ENCODE measurements at places on chromosomes 7 and 10. TPM values are rescaled to one million over a fixed set of nuclear protein-coding genes. Genes with fewer than 3 reads are reported as not detected.
A peak's percentile ranks its signal among the peaks of the same experiment; 100 is the strongest.

DNA sequence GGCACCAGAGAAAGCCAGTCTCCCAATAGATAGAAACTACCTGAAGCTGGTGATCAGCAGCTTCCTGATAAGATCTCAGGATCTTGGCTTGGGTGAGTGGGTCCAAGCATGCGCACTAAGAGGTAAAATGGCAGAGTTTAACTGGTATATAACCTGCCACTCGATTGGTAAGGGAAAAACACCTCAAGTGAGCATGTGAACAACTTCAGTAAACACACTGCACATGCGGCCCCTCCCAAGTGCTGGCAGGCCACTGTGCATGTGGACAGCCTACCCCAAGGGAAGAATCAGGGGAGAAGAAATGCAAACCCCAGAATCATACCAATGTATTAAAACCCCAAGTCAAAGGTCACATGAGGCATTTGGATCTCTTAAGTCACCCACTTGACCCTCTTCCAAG lies 17.7 kb upstream of the PON1 start:
- no peak overlapping the region for H3K27ac ChIP-seq
- DNase-seq = no peak
- H3K27me3 ChIP-seq = no peaks in the 10 kb centered on the region
- no peaks in the 10 kb centered on the region for H3K4me1 ChIP-seq
- H3K4me3 ChIP-seq = no peak overlapping the region
- H3K36me3 ChIP-seq = no peaks in the 10 kb centered on the region

- H3K4me1 ChIP-seq = no peaks in the 10 kb centered on the region
- H3K36me3 ChIP-seq = no peaks in the 10 kb centered on the region
- DNase-seq = no peak
- H3K4me3 ChIP-seq = no peak overlapping the region
- H3K27ac ChIP-seq = no peak overlapping the region
Measured at GRCh38 chr7:15495170-15495569, 66.6 kb downstream of the AGMO start.

DNA sequence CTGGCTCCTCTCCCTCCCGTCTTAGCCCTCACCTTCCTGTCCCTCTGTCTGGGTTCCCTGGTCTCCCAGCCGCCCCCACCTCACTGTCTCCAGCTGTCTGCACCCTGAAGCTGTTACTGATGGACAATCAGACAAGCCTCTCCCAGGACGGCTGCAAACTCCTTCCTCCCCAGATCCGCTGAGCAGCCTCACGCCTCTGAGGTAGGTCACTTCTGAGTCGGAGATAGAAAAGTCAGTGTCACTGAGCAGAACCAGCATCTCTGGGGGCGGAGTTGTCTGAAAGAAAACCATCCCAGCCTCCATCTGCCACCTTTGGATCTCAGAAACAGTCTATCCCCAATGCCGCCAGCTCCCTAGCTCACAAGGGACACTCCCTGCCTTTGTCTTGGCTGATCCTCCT lies 27.4 kb downstream of the FAM241B start:
- H3K27me3 ChIP-seq = no peaks in the 10 kb centered on the region
- H3K27ac ChIP-seq = no peak overlapping the region
- H3K36me3 ChIP-seq = no peaks in the 10 kb centered on the region
- DNase-seq = no peak
- H3K4me3 ChIP-seq = no peak overlapping the region

DNA sequence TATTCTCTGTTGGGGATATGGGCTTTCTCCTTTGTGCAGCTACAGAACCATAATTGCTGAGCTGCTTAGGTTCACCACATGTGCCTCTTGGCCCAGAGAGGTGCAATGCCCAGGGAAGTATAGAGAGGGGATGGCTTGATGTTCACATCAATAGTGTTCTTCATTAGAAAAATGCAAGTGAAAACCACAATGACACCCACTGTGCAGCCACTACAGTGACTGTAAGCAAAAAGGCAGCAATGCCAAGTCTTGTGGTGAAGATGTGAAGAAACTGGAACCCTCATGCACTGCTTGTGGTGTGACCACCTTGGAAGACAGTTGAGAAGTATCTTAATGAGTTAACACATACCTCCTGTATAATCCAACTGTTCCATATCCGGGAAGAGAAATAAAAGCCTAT lies 318.9 kb upstream of the ZMIZ1 start:
- no peaks in the 10 kb centered on the region for H3K27me3 ChIP-seq
- no peaks in the 10 kb centered on the region for H3K36me3 ChIP-seq
- H3K4me3 ChIP-seq = no peak overlapping the region
- DNase-seq = no peak

GRCh38 chr10:101099901-101100300 lies 31.2 kb upstream of the TLX1 start:
- H3K4me3 ChIP-seq = no peak overlapping the region
- H3K4me1 ChIP-seq = no peaks in the 10 kb centered on the region
- DNase-seq = no peak
- H3K27ac ChIP-seq = no peak overlapping the region
- H3K36me3 ChIP-seq = no peaks in the 10 kb centered on the region

- no peaks in the 10 kb centered on the region for H3K27me3 ChIP-seq
- no peaks in the 10 kb centered on the region for H3K4me1 ChIP-seq
- DNase-seq = no peak
- H3K36me3 ChIP-seq = no peaks in the 10 kb centered on the region
- no peak overlapping the region for H3K4me3 ChIP-seq
Measured at GRCh38 chr10:101993221-101993620, 62.8 kb downstream of the ARMH3 start.

DNA sequence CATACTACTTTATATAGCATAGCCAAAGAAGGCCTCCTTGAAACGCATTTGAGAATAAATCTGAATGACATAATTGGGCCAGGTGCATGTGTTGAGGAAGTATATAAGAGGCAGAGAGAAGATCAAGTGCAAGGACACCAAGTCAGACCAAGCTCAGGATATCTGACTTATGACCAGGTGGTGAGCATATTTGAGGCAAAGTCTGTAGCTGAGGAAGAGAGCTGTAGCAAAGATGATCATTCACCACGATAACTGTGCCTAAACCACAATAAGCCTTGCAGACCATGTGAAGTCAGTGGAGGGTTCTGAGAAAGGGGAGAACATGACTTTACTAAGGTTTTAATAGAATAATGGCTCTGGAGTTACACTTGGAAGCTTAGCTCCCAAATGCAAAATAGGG lies 292.3 kb downstream of the SORCS1 start:
- no peak overlapping the region for H3K27ac ChIP-seq
- no peaks in the 10 kb centered on the region for H3K4me1 ChIP-seq
- no peaks in the 10 kb centered on the region for H3K36me3 ChIP-seq

- H3K27ac ChIP-seq = no peak overlapping the region
- no peaks in the 10 kb centered on the region for H3K36me3 ChIP-seq
- no peaks in the 10 kb centered on the region for H3K4me1 ChIP-seq
- DNase-seq = no peak
Measured at GRCh38 chr7:108114117-108114841, 15.9 kb downstream of the LAMB4 start.

DNA sequence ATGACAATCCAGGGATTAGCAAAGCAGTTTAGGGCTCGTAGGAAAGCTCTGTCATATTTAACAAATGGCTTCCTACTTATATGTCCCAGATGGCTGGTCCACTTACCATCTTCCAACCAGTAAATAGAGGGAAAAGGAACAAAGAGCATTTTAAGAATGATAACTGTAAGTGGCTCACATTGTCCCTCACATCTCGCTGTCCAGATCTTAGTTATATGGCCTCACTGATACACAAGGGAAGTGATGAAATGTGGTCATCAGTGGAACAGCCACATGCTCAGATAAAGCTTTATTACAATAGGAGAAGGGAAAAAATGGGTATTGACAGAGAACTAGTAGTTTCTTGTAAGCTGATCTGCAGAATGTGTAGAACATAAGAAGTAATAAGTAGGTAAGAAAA lies 35.8 kb downstream of the IQUB start:
- no peak overlapping the region for H3K27ac ChIP-seq
- H3K4me1 ChIP-seq = no peaks in the 10 kb centered on the region
- H3K36me3 ChIP-seq = no peaks in the 10 kb centered on the region
- no peaks in the 10 kb centered on the region for H3K27me3 ChIP-seq

DNA sequence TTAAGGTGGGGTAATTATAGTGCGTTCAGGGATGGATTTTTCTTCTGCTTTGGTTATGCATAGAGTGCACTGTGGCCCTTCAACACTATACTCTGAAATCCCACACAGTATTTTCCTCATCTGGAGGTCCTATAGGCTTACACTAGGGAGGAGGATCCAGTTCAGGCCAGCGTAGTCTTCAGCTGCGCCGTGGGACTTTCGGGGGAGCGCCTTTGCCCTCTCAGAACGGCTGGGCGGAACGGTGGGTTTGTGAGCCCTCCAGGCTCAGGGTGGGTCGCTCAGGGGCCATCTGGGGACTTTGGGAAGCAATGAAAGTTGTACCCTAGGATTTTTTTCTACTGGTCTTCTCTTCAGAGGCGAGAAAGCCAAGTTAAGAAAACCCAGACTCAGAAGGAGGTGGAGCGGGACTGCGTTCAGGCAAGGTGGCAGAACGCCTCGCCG lies 652 bp upstream of the VPS26A start:
- no peak for DNase-seq
- H3K36me3 ChIP-seq = no peaks in the 10 kb centered on the region
- H3K27ac ChIP-seq = peak overlapping the region; percentile 99
- H3K4me3 ChIP-seq = peak overlapping the region; percentile 84

GRCh38 chr10:34802692-34803091 lies 12.4 kb downstream of the PARD3 start:
- no peaks in the 10 kb centered on the region for H3K36me3 ChIP-seq
- no peak overlapping the region for H3K4me3 ChIP-seq
- no peak for DNase-seq
- H3K27ac ChIP-seq = no peak overlapping the region
- H3K4me1 ChIP-seq = peaks cover 4% of the 10 kb centered on the region
- no peaks in the 10 kb centered on the region for H3K27me3 ChIP-seq

DNA sequence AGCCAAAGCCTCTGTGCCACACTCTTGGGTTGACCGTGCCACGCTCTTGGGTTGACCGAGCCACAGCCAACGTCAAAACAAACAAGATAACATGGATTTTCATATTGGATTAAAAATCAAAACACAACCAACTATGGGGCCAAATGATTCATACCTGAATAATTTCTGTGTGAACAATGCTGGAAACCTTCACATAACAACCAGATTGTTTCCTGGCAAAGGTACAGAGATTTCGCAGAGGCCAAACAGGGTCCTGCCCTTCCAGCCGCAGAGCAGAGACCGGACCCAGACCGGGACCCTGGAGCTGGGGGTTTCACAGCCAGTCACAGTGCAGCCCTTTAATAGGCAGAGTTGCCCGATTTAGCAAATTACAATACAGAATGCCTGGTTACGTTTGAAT lies 40.5 kb downstream of the ITIH5 start:
- H3K27me3 ChIP-seq = no peaks in the 10 kb centered on the region
- H3K4me1 ChIP-seq = no peaks in the 10 kb centered on the region
- peak overlapping the region; percentile 58 for H3K27ac ChIP-seq
- H3K36me3 ChIP-seq = no peaks in the 10 kb centered on the region

Gene NRAP
- total RNA-seq = 0.37 TPM

Gene IDI2
- total RNA-seq = not detected

Gene POLR2J2
- total RNA-seq = 1.0 TPM

Gene CADPS2
- total RNA-seq = 11.5 TPM

Gene SEMA3C
- total RNA-seq = 34.8 TPM

All from uterus (tissue), 4 donors.